ENCODE measurements at places on chromosomes 11 and 22.

DNA sequence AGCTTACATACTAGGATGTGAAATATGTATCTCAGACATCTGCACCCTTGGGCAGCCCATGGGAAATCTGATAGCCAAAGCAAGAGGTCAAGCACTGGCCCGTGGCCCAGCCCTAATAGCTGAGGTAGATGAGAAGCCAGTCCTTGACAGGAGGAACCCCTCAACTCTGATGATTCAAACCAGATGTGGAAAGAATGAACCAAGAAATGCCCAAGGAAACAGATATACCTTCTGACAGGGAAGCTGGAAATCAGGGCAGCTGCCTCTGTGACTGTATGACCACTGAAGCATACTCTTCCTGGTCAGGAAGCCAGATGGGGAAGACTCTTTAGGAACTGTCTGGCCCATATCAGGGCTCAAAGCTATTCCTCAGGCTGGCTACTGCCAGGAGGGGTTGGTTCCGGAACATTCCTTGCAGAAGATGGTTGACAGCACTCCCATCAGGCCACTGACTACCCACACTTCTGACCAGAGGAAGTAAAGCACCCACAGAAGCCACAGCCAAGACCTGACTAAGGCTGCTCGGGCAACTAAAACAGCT is 124.2 kb downstream of the SWAP70 start:
- DNase-seq = no peak

DNA sequence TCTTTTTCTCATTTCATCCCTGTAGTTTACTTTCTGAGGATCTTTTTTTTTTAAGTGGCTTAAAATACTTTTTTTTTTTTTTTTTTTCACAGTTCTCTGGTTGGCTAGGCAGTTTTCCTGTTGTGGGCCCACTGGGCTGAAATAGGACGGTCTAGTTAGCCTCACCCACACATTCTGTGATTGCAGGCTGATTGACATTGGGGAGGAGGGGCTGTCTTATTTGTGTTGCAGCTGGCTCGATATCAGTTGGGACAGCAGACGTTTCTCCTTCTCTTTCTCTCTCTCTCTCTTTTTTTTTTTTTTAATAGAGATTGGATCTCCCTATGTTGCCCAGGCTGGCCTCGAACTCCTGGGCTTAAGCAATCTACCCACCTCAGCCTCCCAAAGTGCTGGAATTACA is 6.9 kb downstream of the BCR start:
- DNase-seq = no peak

DNA sequence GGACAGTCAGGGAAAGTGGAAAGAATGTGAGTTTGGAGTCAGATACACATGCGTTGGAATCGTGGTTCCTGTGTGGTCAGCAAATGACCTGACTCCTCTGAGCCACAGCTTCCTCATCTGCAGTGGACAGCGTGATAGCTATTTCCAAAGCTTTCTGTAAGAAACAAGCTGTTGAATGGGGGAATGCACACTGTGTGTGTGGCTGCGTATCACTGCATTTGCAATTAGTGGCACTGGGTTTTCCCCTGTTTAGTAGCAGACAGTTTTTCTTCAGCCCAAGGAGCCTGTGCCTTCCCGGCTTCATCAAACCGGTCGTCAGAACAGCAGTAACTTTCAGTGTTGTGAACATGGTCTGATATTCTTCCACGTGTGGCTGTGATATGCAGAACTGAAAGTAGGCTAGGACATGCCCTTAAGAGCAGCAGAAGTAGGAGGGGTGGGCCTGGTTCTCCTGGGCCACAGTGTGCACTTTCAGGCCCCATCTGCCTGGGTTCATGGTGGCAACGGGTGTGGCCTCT is 121.5 kb downstream of the RRAS2 start:
- DNase-seq = no peak

DNA sequence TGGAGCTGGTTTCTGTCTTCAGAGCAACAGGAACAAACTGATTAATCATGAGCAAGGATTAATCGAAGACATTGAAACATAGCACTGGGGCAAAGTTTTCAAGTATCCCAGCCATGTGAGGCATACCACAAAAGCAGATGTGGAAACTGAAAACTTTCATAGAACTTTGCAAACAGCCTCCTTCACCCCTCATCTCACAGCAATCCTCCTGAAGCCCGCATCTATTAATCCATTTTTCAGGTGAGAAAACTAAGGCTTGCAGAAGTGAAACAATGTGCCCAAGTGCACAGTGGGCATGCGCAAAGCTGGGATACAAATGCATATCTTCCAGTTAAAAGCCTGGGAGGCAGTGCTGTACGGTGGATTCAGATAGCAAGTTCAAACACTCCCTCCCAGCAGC is 58.6 kb upstream of the HMGXB4 start:
- no peak for DNase-seq

DNA sequence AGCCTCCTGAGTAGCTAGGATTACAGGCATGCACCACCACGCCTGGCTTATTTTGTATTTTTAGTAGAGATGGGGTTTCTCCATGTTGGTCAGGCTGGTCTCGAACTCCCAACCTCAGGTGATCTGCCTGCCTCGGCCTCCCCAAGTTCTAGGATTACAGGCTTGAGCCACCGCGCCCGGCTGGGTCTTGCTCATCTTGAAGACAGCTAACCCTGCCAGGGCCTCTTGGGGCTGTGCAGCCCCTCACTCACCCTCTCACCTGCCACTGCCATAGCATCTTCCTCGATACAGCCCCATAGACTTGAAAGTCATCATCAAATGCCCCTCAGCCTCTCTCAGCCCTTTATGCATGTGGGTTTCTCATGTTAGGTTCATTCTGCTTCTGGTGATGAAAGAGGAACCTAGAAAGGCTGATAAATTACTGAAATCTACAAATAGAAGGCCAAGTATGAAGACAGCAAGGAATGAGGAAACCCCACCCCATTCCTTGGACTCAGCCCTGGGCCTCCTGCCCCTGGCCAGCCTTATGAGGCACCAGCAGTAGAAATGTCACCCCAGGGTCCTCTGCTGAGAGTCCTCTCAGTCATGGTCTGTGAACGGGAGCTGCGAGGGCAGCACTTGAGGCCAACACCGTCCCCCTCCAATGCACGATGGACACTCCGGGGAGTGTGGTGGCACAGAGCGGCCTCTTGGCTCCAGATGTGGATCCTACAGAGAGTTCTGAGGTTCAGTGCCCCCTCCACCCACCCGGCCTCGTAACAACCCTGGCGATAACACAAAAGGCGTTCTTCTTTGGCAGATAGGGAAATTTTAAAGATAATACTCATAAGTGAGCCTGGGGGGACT is 24.8 kb downstream of the SCGB1A1 start:
- no peak for DNase-seq

DNA sequence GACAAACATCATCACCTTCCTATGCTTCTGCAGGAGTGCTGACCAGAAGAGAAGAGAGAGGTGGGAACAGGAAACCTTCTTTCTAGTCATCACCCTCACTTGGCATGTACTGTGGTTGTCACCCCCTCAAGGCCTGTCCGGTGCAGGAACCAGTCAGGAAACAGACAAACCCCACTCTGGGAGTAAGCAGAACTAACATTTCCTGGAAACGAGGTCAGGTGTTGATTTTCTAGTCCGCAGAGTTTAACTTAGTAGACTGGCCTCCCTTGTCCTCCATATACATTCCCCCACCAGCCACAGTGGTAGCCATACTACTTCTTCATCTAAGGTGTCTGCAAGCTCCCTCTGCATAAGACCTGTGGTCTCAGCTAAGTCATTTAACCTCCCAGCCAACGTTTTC is 80.7 kb upstream of the NCAM1 start:
- no peak for DNase-seq

DNA sequence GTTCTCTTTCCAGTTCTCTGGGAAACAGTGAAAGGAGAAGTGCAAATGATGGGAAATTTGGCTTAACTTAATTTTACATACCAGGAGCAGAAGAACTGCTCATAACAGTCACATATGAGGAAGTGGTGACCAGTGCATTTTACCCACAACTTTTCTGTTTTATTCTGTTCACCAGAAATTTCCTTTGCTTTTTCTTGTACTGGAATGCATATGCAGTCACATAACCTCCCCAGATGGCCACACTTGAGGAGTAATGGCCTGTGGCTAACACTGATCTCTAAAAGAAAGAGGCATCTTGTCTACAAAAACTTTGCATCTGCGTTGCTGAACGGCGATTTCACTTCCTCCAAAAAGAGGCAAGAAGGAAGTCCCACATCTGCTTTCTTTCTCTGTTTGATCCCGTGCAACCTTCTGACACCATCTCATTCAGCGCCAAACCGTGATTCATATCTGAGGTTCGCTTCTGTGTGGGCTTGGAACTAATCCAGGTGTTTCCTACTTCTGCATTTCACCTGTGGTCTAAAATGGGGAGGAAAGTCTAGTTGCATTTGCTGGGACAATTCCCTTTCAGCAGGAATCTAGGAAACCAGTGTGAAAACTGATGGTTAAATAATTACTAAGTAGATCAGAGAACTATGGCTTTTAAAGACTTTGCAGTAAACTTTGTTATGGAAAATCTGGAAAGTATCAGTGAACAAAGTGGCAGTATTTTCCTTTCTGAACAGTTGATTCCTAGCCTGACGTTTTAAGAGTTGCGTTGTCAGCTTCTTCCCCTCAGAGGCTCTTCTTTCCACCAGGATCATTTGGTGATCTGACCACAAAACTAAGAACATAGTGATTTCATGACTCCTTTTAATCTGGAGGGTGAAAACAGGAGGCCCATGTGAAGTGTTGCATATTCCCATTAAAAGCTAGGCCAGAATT is 4.2 kb upstream of the MPEG1 start:
- no peak for DNase-seq

GRCh38 chr11:3605771-3606203 is 36.0 kb downstream of the ART5 start:
- DNase-seq = no peak

- DNase-seq = no peak
Observed at GRCh38 chr11:110134110-110134509, 40.9 kb downstream of the ZC3H12C start.

- DNase-seq = no peak
Observed at GRCh38 chr11:106708348-106708747, 309.9 kb downstream of the GUCY1A2 start.

DNA sequence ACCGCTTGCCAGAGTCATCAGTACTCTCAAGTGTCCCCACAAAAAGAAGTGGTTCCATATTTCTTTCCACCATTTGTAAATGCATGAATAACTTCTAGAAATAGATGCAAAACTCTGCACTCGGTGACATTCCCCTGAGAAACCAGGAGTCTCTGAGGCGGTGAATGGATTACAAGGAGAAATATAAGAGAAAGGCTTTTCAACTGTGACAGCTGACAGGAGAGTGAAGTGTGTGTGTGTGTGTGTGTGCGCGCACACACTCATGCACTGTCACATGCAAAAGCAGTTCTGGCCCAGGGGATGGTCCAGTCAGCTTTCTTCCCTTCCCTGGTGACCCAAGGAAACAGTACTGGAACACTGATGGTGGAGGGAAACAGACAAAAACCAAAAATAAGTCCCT is 710.0 kb downstream of the OPCML start:
- DNase-seq = no peak

DNA sequence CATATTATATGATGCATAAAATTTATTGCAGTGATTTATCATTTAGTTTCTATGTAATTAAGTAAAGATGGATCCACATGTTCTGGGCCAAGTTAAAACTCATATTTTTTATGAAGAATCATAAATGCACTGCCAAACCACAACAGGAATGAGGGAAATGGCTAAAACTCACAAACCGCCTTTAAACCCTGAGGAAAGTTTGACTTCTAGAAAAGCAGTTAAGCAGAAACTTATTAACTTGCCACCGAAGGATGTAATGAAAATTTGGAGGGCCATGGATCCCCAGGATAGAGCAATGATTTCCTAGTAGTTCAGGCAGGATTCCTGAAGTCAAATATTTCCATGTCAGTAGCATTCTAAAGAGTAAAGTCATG is 218.3 kb upstream of the CTSC start:
- DNase-seq = no peak

DNA sequence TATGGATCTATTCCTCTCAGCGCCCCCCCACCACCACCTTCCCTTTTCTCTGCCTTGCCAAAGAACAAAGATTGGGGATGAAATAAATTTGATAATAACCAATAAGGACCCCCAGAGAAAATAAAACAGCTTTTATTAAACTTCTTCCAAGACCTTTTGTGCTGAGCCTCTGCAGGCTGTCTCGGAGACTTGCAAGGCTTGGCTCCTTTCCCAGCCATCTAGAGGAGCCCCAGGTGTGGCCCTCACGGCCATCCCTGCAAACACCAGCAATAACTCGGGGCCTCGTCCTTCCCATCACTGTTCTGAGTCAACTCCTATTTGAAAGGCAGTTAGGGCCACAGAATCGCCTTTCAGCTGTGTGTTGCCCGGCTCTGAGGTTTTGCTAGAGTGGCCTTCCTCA is 51.2 kb upstream of the LMO1 start:
- DNase-seq = no peak

- DNase-seq = peak; percentile 23
Observed at GRCh38 chr11:65719871-65720210, 757 bp downstream of the RNASEH2C start.

DNA sequence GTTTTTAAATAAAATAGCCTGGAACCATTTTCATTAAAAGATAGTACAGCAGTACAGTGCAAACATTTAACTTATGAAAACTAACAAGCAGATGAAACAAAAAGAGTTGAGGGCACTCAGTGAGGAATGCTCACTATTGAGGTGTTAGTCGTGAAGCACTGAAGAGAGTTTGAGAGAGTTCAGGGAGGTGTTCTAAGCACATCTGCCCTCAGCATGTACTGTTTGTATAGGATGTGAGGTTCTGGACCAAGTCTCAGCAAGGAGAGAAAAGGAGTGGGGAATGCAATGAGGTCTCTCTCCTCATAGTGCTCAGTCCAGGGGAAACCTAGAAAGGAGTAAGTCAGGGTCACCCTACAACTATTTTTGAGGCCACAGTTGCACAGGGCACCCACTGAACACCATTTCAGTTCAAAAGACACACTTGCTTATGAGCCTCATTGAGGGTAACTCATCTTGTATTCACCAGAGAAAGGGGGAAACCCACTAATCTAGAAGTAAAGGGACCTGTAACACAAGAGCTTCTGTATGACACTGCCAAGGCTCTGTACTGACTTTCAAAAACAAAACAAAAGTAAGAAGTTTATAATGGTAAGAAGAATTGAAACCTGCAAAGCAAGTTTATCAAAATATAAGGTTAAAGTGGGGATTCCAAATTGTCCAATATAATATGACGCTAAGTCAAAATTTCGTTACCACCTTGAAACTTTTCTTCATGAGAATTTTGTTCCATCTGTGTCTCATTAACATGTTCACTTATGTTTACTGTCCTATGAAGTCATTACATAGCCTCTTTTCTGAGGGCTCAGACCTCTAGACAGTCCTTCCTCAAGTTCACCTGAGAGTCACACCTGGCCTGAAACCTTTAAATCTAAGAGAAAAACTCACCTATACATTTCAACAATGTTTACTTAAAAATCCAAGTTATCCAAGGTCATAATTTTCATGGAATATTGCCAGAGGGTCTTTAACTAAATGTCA is 275.3 kb downstream of the ETS1 start:
- no peak for DNase-seq

- no peak for DNase-seq
Observed at GRCh38 chr11:34904421-34904955, 11.7 kb downstream of the APIP start.

Measured in stimulated activated CD8-positive, alpha-beta memory T cell treated with anti-CD3 and anti-CD28 coated beads, Interleukin-2, amount 100 ng/mL, for 48 hours (primary cell).